Hematopoietic multipotent progenitor cell (in vitro differentiated cells): ENCODE measurements at places on chromosomes 5 and 9.

GRCh38 chr5:80094236-80094738 lies 59.1 kb downstream of the THBS4 start:
- no peak for DNase-seq

DNA sequence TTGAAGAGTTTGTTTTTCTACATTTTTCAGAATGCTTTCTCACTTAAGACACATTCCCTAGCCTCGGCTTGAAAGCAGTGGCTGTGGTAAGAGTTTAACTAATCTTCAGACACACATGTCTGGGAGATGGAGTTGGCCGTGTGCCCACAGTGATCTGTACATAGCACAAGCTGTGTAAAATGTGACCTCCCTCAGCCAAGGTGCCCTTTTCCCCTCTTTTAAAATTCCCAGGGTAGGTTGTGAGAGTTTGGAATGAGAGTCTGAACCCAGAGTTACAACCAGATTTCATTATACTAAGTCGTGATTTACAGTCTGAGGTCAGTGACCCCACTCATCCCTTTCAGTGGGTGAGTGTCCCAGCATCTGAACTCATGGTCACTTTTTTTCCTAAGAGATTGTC lies 230.4 kb downstream of the DOCK8 start:
- DNase-seq = no peak

DNA sequence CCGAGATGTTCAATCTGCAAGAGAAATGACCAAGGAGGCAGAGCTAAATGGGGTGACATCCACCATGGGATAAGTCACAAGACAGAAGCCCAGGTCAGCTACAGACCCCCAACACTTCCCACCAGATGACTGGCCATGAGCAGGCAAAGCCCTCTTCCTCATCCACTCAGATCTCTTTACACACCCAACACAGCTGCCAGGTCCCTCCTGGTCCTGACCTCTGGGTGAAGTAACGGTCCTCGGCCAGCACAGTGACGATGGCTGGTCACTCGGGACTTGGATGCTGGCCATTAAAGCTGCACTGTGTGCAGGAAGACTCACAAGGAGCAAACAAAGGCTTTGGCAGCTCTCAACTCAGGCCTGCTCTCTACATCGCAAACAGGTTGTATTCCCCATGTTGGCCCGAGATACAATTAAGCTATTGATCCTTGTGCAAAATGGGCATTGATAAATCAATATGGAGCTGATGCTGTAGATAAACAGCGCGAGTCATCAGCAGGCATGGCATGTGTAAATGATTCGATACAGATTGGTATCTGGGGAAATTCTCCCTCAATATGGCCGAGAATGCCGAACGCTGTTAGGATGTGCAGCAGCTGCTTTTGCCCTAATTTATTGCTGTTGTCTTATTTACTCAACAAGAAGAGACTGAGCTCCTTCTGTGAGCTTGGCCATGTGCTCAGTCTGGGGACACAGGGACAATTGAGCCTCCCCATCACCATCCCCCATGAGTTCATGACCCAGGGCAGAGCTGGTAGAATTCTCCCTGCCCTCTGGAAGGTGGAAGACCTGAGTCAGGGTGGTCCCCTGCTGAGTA lies 98.7 kb downstream of the C5orf15 start:
- no peak for DNase-seq

- peak; percentile 25 for DNase-seq
Measured at GRCh38 chr5:69368458-69369339, 621 bp downstream of the AK6 start.

GRCh38 chr5:34930462-34930844 lies 1.1 kb downstream of the DNAJC21 start:
- DNase-seq = no peak

GRCh38 chr9:102237520-102237919 lies 499.1 kb upstream of the GRIN3A start:
- no peak for DNase-seq

- no peak for DNase-seq
Measured at GRCh38 chr5:41527201-41527779, 16.9 kb upstream of the PLCXD3 start.

- DNase-seq = no peak
Measured at GRCh38 chr5:10030219-10030831, 219.4 kb downstream of the ATPSCKMT start.

- no peak for DNase-seq
Measured at GRCh38 chr5:127702926-127703561, at the start of gene CCDC192. TSS of gene CCDC192 (plus strand) at chr5:127703391. CDS start at chr5:127703446, 55 bp downstream.

DNA sequence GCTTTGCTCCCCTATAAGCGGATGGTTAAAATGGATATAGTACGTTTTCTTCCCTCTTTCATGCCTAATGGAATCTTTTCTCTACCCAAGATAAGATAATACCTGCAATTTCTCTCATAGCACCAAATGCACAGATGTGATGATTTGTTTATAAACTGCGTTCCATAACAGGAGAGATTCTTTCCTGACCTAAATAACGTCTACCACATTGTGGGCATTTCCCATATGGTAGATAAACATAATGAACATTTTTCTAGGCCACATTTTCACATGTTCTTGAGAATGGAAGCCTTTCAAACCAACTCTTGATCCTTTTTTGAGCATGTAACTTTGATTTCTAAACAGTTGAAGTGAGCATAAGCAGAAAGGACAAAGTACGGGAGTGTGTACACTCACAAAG lies 448.5 kb downstream of the CSNK1G3 start:
- DNase-seq = no peak

GRCh38 chr5:68110264-68110663 lies 105.3 kb upstream of the PIK3R1 start:
- DNase-seq = no peak

DNA sequence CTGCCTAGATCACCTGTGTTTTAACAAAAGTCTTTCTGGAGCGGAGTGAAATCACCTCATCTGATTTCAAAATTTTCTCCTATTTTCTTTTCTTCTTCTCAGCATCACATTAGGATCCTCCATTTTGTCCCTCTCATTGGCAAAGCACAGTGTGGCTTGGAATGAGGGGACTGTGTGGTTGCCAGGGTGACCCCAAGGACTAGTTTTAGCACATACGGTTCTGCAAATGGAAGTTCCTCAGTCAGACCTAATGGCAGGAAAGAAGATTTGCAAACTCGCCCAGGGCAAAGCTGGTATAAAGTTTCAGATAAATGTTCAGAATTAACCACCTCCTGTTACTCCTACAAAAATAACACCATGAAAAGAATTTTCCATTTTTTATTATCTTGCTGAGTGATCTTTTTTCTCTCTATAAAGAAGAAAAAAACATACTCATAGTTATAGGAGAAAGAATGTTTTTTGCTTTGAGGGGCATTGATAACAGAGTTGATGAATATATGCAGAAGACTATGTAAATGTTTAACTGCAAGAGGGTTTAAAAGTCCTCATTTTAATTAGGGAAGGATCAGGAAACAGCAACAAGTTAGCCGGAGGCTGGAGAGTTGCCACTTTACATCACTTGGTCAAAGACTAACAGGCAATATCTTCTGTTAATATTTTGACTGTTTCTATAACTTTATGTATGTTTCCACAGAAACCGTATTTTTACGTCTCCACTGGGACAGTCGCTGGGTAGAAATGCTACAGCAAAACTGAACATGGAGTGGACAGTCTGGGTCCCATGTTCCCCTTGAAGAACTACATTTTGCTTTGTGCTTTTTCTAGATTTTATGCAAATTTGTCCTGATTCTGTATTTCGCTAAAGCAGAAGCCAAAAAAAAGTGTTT lies 257.8 kb downstream of the NR2F1-AS1 start:
- DNase-seq = no peak

DNA sequence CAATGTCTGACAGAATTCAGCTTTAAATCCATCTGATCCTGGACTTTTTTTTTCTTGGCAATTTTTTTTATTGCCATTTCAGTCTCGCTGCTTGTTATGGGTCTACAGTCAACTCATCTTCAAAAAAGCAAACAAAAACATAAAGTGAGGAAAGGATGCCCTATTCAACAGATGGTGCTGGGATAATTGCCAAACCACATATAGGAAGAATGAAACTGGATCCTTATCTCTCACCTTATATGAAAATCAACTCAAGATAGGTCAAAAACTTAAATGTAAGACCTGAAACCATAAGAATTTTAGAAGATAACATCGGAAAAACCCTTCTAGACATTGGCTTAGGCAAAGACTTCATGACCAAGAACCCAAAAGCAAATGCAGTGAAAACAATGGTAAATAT lies 389.1 kb upstream of the ST8SIA4 start:
- no peak for DNase-seq

DNA sequence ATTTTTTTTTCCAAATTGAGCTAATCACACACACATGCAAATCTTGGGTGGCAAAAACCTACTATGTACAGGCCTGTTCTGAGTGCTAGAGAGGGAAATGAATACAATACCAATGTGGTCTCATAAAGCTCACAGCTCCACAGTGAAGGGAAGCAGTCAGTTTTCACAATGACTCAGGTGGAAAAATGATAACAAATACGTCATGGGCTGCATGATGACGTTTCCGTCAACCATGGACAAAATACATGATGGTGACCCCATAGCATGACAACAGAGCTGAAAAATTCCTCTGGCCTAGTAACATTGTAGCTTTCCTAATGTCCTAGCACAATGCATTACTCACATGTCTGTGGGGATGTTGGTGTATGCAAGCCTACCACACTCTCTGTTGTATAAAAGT lies 252.5 kb downstream of the TRIM32 start:
- DNase-seq = no peak

GRCh38 chr5:6201631-6202030 lies 176.7 kb downstream of the MED10 start:
- no peak for DNase-seq

GRCh38 chr9:38041564-38042243 lies 27.3 kb downstream of the SHB start:
- DNase-seq = no peak

DNA sequence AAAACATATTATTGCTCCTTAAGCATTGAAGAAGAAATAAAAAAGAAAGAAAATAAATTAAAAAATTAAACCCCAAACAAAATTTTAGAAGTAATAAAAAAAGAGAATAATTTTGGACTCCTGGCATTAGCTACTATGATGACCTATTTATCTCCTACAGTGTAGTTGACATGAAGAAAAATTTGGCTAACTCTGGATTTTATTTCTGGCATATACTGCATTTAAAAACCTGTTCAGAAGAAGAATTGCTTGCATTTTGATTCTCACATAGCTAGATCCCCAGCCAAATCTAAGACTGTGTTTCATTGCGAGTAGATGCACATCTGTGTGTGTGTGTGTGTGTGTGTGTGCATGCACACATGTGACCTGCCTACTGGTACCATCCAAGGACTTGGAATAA lies 30.1 kb upstream of the GABRG2 start:
- no peak for DNase-seq

- DNase-seq = no peak
Measured at GRCh38 chr9:744790-745484, 96.6 kb upstream of the DMRT1 start.

GRCh38 chr5:153572411-153573145 lies 82.1 kb downstream of the GRIA1 start:
- DNase-seq = no peak

GRCh38 chr5:131774652-131775367 lies 22.0 kb downstream of the FNIP1 start:
- no peak for DNase-seq

DNA sequence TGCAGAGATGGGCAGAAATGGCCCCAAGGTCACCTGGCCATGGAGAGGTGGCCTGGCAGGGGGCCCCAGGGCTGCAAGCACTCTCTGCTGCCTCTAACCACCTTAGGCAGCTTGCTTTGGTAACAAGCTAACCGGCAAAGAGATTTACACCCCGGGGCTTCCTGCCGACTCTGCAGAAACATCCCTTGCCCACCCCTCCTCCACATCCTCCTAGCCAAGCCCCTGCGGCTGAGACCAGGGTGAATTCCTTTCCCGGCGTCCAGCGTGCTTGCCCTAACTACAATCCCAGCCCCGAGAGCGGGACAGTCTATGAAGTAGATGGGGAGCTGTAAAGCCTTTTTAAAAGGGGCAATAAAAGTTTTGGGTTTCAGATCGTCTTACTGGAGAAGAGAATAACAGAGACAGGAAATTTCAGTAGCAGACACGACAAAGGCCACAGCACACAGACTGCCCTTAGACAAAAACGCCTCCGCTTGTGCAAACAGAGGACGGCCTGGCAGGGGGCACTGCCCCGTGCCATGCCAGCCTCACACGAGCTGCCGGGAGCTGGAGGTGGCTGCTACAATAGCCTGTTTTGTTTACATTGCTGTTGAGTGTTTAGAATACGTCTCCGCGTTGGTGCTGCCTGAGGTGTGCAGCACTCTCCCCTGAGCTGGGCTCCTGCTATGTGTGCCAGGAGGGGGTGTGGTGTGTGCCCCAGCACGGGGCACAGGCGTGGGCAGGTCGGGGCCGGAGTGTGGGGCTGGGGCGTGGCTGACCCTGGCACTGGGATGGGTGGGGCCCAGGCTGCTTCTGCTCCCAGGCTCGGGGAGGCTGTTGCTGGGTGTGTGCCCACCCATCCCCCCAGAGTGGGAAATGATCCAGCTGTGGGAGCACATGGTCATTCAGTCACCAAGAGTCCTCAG lies 15.3 kb downstream of the MYMK start:
- DNase-seq = no peak

DNA sequence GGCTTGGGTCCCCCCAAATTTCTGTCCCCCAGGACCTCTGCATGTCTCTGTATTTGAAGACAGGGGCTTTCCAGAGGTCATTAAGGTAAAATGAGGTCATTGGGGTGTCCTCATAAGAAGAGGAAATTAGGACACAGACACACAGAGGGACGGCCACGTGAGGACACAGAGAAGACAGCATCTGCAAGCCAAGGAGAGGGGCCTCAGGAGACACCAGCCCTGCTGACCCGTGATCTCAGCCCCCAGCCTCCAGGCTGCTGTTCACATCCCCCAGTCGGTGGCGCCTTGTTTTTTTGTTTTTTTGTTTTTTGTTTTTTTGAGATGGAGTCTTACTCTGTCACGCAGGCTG lies 1.2 kb upstream of the CCDC183 start:
- no peak for DNase-seq

DNA sequence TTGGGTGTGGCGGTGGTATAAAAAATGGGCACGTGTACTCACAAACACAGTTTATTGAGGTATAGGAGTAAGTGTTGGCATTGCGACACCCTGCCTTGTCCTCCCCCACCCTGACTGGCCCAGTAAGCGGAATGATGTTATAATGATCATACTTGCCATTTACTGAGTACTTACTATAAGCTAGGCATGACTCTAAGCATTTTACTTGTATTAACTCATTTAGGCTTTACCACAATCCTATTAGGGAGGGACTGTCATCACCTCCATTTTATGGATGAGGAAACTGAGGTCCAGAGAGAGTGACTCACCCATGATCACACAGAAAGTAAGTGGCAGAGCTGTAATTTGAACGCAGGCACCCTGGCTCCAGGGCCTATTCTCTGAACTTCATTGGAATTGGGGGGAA lies 2.3 kb downstream of the SMIM3 start:
- no peak for DNase-seq

DNA sequence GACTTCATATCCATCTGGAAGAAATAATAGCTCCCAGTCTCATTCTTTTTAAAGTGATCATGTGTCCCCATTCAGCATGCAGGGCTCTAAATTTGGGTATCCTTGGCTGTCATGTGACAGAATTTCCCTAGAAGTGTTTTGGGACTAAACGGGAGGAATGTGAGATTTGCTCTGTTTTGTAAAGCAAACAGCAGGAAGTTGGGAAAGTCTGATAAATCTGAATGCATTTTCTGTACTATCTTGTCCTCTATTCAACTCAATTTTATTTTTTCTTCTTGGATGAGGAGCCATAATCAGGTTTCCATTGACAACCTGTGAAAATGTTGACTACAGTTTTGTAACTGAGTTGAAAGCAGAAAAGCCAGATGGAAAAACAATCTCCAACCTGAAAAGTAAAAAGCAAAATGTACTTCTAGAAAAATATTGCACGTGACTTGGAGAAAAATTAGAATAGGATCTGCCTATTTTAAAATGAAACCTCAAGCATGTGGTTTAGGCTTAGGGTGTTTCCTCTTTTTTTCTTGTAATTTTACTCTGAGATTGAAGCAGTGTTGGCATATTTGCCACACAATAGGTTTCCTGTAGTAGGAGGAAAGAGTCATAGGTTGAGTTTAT lies 76.2 kb upstream of the IL6ST start:
- DNase-seq = peak; percentile 47
